ENCODE measurements at places on chromosomes 2 and 18.

- no peak for DNase-seq
These were observed 73.9 kb upstream of the NRXN1 start for GRCh38 chr2:51105811-51106210.

- DNase-seq, result no peak
These were observed 8.2 kb downstream of the BAZ2B start for GRCh38 chr2:159608108-159608507.

GRCh38 chr2:149075853-149076252 is 37.4 kb downstream of the LYPD6B start:
- DNase-seq, result no peak

- no peak for DNase-seq
These were observed 903.7 kb downstream of the TDRD15 start for GRCh38 chr2:22027345-22028005.

GRCh38 chr2:54529935-54530334 is 73.8 kb downstream of the SPTBN1 start:
- no peak for DNase-seq

GRCh38 chr2:237895544-237896506 is 36.4 kb downstream of the RAMP1 start:
- no peak for DNase-seq

- DNase-seq, result no peak
These were observed 990 bp downstream of the EPAS1 start for GRCh38 chr2:46298272-46298521.

- DNase-seq, result no peak
These were observed 75.1 kb downstream of the SH3BP4 start for GRCh38 chr2:235026649-235027557.

DNA sequence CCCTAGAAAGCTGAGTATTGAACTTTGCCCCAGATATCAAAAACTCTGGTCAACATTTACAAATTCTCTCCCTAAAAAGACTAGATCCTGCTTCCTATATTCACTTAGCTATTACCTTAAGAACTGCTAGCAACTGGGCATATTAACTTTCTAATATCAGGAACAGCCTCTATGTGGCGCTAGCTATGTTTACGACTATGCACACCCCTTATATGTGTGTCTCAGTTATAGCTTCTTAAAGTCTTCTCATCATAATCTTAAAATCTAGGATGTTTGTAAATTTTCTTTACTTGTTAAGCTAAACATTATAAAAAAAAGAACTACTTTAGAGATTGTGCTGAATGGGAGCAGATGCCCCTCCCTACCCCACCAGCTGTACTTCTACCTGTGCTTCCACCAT is 1.7 kb upstream of the STAMBP start:
- DNase-seq, result no peak

DNA sequence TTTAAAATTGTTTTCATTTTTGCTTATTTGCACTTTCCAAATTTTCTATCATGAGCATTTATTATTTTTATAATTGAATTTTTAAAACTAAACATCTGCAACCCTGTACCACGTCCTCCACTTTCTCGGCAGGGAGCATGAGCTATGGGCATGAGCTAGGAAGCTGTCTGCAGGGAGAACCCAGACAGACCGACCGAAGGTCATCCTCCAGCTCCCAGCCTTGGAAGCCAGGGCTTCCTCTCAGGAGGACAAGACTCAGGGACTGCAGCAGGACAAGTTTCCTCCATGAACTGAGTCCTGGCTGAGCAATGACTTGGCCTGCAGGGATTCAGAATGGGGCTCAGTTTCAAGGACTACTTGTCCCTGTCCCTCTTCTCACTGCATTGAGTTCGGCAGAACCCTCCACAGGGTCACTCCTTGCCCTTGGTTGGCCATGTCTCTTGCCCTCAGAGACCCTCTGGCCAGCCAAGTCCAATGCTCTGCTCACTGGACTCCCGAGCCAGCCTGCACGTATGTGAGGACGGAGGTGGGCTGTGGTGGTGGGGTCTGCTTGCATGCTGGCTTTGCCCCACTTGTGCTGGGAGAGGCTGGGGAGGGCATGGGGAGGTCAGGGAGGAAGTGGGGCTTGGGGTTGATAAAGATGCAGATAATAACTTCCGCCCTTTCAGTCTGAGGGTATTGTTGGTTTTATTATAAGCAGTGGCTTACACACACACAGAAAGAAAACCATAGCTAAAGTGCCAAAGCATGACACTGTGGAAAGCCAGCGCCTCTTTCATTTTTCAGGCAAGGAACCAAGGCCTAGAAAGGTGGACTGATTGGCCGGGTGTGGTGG is 6.6 kb downstream of the NMUR1 start:
- DNase-seq, result no peak

GRCh38 chr2:239443666-239444567 is 43.1 kb upstream of the HDAC4 start:
- no peak for DNase-seq

GRCh38 chr2:149662556-149662955 is 75.0 kb upstream of the MMADHC start:
- no peak for DNase-seq

DNA sequence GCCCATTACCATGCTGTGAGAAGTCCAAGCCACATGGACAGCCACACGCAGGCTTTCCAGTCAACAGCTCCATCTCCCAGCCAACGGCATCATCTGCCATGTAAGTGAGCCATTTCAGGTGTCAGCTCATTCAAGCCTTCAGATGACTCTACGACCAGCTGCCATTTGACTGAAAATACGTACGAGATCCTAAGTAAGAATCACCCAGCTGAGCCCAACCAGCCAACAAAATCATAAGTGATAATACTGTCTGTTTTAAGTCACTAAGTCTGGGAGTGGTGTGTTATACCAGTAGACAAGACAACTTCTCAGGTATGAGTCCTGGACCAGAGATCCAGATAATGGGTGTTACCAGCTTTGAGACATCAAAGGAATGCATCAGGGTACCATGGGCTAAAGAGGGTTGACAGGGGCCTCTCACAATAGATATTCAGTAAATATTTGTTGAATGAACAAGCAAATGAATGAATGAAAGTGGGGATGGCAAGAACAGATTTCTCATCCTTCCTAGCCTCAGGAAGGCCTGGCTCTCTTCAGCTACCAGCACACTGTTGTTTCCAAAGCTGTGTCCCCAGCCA is 52.9 kb upstream of the CTIF start:
- DNase-seq, result no peak

DNA sequence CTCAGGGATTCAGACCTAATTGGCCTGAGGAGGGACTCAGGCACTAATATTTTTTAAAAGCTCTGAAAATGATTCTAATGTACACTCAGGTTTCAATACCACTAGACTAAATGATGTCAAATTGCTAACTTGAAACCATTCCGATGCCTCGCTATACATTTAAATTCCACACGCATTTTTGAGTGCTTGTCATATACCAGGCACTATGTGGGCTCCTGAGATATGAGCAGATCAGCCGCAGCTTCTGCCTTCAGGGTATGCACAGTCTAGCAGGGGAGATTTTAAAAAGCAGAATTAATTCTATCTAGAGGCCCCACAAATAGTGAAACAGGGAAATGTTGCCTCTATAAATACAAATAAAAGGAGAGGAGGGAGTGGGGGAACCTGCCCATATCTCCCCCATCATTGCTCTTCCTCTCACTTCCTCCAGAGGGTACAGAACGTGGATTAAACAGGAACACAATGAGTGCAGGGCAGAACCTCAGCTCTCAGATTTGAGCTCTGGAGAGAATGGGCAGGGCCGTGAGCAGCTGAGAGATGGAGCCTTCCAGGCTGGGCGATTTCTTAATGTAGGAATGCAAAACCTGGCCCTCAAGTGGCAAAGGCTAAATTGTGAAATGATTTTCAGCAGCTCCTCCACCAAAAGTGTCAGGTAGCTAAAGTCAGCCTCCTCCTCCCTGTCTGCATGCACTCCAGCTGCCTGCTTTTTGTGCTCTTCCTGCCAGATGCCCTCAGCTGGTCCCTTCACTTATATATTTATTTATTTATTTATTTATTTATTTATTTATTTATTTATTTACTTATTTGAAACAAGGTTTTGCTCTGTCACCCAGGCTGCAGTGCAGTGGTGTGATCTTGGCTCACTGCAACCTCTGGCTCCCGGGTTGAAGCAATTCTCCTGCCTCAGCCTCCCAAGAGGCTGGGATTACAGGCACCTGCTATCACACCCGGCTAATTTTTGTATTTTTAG is 24.6 kb upstream of the LBH start:
- no peak for DNase-seq

GRCh38 chr18:72086421-72086820 is 457.7 kb downstream of the CBLN2 start:
- no peak for DNase-seq

- no peak for DNase-seq
These were observed 127.7 kb upstream of the EPAS1 start for GRCh38 chr2:46169467-46169866.

DNA sequence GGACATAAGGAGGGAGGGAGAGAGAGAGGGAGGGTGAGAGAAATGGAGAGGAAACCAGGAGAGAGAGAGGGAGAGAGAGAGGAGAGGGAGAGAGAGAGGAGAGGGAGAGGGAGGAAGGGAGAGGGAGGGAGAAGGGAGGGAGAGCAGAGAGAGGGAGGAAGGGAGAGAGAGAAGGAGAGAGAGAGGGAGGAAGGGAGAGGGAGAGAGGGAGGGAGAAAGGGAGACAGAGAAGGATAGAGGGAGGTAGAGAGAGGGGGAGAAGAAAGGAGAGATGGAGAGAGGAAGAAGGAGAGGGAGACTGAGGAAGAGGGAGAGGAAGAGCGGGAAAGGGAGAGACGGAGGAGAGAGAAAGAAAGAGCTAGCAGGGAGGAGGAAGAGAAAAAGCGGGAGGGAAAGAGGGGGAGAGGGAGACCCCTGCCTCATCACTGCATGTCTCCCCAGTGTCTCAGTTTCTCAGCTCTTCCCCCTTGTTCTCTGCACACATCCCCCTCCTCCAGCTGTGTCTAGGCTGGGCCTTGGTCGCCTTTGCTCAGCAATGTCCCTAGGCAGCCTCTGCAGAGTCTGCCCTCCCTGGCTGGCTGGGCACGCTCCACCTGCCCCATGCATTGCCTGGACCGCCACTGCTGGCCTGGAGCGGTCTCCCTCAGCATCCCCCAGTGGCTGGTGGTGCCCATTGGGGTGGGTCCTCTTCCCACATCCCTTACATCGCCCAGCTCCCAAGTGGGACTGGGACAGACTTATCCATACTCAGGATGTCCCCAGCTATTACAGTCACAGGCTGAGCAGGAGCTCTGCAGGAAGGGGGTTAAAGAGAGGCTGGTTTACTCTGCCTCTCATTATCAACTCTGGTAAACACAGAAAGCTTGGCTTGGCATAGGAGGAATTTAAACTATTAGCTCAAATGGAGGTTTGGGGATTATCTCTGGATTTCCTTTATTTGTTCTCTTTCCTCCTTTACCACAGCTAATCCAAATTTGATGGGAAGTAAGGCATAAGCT is 85.7 kb upstream of the APCDD1 start:
- DNase-seq, result no peak

DNA sequence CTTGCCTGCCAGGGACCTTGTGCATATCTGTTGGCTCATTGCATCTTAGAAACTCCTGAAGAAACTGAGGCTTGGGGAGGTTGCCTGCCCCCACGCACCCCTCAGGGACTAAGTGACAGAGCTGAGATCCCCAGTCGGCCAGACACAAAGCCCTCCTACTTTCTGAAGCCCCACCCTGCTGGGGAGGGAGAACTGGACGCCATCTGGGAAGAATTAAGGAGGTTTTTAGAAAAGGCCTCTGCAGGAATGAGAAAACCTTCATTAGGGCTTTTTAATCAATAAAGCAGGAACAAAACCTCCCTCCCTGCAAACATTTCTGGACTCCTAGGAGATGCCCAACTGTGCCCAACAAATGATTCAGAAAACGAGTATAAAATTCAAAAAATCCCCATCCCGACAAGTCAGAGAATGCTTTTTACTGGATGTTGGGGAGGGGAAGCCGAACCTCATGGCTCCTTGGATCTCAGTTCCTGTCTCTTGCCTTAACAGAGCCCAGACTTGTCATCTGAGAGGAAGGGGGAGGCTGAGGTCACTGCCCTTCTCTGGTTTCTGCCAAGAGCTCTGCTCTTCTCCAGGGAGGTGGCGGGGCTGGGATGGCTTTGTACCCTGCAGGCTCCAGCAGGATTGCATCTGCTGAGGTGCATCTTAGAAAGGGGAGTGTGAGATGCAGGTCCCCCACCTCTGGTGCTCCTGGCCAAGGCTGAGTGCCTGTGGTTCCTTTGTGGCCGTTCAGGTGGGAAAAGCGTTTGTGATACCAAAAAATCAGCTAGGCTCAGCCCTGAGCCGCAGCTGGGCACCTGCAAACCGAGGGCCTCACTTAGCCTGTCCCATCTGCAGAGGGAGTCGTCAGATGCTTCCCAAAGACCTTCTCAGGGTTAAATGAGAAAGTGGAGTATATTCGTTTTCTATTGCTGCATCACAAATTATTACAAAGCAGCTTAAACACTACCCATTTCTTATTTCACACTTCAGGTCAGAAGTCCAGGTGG is 142.4 kb downstream of the ZFP36L2 start:
- DNase-seq, result no peak

GRCh38 chr2:183505911-183506310 is 381.7 kb downstream of the NUP35 start:
- peak; percentile 5 for DNase-seq

DNA sequence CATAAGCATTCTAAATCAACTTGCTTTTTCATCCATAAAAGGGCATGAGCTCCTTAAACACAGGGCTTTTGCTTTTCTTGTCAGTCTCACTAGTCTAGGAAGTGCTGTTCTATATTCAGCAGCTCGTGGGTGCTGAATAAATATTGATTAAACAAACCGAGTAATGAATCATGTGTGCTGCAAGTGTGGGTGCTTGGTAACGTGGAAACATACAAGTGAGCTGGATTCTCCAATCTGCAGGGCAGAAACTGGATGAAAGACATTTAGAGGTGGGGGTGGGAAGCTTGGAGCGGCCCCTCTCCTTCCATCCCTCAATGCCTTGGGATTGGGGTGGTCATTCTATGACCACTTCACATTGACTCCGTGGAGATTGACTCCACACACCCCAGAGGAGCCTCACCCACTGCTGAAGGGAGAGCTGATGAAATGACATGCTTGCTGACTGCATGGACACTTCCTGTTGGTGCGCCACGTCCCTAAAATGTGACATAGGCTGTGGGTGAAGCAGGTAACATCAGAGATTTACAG is 114.6 kb downstream of the DOCK10 start:
- no peak for DNase-seq

- no peak for DNase-seq
These were observed 12.1 kb downstream of the RNF149 start for GRCh38 chr2:101296371-101296770.
